ENCODE measurements at places on chromosomes 4 and X.

- no peak for DNase-seq
Measured at GRCh38 chrX:9492901-9493300, 28.0 kb downstream of the TBL1X start.

DNA sequence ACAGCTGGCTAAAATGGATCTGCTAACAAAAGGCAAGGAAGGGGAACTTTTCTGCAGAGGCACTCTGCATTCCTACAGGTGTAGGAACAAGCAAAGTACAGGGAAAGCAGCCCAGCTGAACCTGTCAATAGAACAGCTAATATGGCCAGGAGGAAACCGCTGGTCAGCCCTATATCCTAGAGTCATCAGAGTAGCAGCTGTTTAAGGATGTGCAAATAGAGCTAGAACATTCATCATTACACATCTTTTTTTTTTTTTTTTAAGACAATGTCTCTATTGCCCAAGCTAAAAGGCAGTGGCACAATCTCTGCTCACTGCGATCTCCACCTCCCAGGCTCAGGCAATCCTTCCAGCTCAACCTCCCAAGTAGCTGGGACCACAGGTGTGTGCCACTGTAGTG lies 163.0 kb downstream of the BTC start:
- peak; percentile 79 for DNase-seq

- DNase-seq = no peak
Measured at GRCh38 chrX:155071694-155072280, 479 bp downstream of the BRCC3 start.

GRCh38 chr4:86908251-86908657 lies 16.0 kb upstream of the C4orf36 start:
- peak; percentile 63 for DNase-seq

DNA sequence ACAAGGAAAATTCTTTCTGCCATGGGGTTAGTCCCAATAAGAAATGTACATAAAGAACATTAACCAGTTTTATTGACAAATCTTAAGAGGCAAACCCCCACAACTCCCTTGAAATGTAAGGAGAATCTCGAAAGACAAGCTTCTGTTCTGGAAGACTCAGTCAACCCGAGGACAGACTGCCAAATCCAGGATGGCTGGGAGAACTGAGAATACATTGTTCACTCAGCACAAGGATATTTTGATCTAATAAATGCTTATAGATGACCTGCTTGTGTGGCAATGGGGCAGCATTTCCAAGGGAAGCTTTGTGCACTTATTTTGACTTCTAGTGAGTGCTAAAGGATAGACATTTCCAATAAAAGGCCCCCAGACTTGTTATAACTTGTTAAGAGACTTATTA lies 280.4 kb downstream of the DHX15 start:
- no peak for DNase-seq

DNA sequence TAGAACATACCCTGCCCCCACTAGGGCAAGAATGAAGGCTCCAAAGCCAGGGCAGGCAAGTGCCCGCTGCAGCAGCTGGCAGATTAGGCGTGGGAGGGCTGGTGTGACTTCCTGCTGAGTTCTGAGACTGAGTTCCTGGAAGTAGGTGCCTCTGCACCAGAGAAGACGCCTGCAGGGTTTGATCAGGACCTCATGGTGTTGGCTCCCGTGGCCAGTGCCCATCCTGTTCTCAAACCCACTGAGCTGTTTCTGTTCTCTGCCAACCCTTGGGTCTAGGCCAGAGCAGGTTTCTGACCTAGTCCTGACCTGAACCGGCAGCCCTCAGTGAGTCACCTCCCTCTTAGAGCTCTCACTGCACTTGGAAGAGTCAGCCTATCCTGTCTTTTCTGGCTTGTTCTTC lies 220.7 kb downstream of the HS6ST2 start:
- DNase-seq = no peak

DNA sequence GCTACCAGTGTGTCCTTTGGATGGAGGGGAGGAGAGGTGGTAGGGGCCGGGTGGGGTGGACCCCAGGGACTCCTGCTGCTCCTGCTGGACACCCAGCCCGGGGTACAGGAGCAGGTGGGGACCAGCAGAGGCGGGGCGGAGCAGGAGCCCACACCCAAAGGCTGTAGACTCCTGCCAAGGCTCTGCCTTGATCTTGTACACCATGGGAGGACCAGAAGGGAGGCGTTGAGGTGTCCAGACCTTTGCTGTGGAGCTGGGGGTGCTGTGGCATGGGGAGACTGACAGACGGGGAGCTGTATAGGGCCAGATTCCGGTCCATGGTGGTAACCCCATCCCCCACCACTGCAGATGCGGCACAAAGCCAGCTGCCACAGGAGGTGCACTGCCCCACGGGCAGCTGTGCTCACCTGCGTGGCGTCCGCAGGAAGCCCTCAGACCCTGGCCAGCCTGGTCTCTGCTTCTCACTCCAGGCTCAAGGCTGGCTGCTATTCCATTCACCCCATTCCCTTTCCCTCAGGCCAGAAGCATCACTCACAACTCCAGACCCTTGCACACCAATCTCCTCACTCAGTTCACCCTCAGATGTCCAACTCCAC lies 5.0 kb upstream of the SLC26A1 start:
- no peak for DNase-seq

DNA sequence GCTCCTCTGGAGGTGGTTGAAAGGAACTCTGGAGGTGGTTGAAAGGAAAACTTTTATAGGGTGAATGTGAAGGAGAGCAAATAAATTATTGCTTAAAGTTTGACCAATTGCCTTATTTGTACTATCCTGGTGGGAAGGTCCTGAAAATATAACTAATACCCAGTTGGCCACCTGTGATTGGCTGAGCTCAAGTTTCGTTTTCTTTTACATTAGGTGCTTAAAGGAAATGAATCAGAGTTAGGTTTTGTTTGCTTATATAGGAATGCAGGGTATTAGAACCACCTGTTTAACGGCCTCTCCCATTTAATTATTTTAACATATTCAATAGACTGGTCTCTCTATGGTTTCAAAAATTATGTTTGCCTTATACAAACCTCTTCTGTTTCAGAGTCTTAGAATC lies 497.6 kb downstream of the PRR32 start:
- DNase-seq = no peak

- peak; percentile 59 for DNase-seq
Measured at GRCh38 chr4:73944061-73944875, 37.6 kb downstream of the PF4 start.

GRCh38 chrX:37287741-37288444 lies 61.3 kb upstream of the PRRG1 start:
- no peak for DNase-seq

- peak; percentile 76 for DNase-seq
Measured at GRCh38 chr4:68342134-68342533, 7.8 kb downstream of the YTHDC1 start.

DNA sequence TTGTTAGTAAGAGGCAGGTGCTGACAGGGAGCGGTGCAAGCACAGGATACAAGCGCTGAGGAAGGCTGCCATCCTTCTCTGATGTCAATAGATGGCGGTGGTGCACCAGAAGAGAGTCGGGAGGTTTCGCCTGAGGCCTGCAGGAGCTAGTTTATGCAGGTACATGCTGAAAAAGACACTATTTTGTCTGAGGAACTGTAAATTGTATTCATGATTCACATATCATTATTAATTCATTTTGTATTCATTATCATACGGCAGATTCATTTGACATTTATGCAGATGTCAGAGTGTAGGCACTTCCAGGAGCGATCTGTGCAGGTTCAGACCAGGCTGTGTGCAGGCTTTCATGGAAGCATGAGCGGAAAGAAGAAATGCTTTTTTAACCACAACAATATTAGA lies 824.0 kb downstream of the STIM2 start:
- DNase-seq = peak; percentile 54

DNA sequence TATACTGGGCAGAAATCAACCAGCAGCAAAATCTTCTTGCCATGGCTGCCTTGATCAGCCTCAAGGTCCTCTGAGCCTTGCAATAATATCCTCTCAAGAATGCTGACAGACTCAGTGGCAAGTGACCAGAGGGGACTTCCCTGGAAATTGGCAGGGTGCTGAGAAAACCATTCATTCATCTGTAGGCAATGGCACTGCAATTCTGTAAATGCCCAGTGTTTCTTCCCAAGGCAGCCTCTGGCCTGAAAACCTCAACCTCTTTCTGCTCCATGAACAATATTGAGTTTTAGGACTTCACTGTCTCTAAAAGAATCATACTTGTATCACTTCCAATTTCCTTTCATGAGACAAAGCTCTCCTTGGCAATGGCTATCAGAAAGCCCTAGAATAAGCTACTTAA lies 754.3 kb upstream of the TENM3 start:
- no peak for DNase-seq

GRCh38 chr4:70743731-70744130 lies 22.0 kb downstream of the RUFY3 start:
- DNase-seq = peak; percentile 56

- no peak for DNase-seq
Measured at GRCh38 chrX:24093746-24094145, 39.0 kb downstream of the EIF2S3 start.

DNA sequence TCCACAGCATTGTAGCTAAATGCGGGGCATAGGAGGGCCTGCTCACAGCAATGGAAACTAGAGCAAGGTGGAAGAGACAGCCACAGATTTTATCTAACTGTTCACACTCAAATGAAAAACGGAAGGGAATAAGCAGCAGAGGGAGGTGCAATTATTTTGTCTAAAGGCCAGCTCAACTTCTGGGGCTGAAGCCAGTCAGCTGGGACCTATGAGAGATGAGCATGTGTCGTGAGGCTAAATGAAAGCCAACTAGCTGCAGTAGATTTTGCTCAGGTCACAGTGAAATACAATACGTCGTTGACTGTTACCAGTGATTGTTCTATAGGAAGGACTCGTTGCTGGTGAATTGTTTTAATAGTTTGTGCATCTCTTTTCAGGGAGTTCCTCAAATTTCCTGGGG lies 26.4 kb upstream of the FGFBP2 start:
- DNase-seq = no peak

DNA sequence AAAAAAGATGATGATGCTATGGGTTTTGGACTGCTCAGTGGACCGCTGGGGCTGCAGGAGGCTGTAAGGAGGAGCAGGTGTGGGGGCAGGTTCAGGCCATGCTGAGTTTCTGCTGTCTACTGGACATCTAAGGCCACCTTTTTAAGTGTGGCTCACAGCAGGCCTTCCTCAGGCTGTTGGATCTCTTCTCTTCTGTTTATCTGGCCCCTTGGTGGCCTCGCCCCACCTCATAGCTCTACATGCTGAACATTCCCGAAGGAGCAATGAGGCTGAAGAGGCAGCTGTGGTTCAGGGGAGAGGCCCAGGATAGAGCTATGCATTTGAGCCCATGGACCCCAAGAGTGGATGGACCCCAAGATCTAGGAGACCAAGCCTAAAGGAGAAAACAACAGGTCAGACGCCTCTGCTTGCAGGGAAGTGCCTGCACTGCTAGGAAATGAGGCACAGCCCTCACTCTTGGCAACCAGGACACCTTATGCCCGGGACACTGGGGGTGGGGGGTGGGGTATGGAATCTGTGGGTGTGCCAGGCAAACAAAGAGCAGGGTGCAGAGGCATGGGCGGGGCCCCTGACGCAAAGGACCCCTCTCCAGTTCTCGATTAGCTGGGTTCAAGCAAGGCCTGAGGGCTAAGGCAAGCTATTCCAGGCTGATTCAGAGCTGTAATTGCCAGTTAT lies 168.9 kb downstream of the BCOR start:
- no peak for DNase-seq

All from fibroblast of pulmonary artery (primary cell).